Natural killer cell treated with Interleukin-12 subunit alpha and Interleukin-12 subunit beta and Interleukin-15 and Interleukin-18, amount 100 ng/mL, for 72 hours (primary cell): ENCODE measurements at places on chromosomes 7 and 10.

- no peaks in the 10 kb centered on the region for H3K36me3 ChIP-seq
- H3K4me3 ChIP-seq, result no peak overlapping the region
Observed at GRCh38 chr10:27482984-27483956, 20.8 kb upstream of the RAB18 start.

DNA sequence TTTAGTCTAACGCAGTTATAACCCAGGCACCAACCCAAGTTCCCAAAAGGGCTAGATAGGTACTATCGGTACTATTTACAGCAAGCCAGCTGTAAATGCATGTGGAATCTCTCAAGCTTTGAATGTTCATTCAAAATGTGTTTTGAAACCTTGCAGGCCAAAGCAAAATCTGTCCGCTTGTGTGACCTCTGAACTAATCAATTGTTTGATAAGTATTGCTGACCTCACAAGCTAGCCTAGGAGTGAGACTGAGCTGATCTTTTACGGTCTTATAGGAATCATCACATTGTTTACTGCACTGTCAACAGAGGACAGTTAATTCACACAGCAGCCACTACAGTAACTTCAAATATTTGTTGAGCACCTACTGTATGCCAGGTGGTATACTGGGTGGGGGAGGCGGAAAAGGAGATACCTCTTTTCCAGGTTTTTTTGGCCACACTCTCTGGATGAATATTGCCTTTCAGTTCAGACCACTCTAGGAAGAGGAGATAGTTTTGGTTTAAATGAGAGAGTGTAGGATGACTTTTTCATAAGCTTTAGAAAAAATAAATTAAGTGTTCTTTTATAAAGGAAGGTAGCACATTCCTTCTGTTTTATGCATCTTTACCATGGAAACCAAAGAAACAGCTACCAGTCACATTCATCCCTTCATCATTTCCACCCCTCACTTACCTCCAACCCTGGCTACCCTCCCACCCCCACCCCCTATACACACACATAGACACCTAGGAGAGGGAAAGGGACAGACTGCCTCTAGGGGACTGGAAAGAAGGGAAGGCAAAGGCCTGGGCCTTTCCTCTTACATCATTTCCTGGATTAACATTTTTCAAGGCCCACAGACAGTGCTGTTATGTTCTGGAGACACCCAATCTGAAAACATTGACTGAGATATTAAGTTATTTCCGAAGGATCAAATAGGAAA, 2.4 kb downstream of the PAPSS2 start:
- no peak overlapping the region for H3K27ac ChIP-seq
- no peaks in the 10 kb centered on the region for H3K36me3 ChIP-seq
- no peak for DNase-seq
- H3K27me3 ChIP-seq, result peaks cover 35% of the 10 kb centered on the region

- no peaks in the 10 kb centered on the region for H3K27me3 ChIP-seq
- no peak overlapping the region for H3K4me3 ChIP-seq
- peaks cover 14% of the 10 kb centered on the region for H3K4me1 ChIP-seq
Observed at GRCh38 chr7:133582766-133583523, 330.1 kb downstream of the EXOC4 start.

DNA sequence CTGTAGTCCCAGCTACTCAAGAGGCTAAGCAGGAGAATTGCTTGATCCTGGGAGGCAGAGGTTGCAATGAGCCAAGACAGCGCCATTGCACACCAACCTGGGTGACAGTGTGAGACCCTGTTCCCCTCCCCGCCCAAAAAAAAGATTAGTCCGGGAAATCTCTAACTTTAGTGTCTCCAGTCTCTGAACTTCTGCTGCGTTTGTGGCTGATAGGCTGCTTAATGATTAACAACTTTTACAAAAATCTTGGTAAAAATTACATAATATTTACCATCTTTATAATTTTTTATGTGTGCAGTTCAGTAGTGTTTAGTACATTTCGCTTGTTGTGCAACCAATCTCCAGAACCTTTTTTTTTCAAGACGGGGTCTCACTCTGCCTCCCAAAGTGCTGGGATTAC, 9.7 kb upstream of the PLAU start:
- no peak for DNase-seq
- peaks cover 11% of the 10 kb centered on the region for H3K27me3 ChIP-seq
- H3K27ac ChIP-seq, result no peak overlapping the region
- H3K4me3 ChIP-seq, result no peak overlapping the region
- H3K4me1 ChIP-seq, result peaks cover 11% of the 10 kb centered on the region

GRCh38 chr10:104639590-104640338, 1.3 kb upstream of the SORCS3 start:
- no peak overlapping the region for H3K4me3 ChIP-seq
- H3K27ac ChIP-seq, result no peak overlapping the region
- DNase-seq, result no peak

DNA sequence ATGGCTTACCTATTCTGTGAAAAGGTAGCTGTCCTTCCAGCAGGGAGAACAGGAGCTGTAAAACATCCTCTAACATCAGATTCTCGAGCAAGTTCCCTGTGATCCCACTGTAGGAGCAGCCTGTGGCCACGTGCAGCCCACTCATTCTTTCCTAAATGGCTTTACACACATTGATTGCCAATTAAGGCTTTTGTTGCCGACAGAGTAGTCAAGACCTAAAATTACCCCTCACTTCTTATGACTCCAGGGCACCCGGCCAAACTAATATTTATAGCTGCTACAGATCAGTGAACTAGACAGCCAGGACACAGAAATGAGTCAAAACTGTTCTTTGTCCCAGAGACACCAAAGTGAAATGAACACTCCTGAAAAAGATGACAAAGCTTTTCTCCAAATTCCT, 832.1 kb downstream of the SORCS3 start:
- H3K36me3 ChIP-seq, result no peaks in the 10 kb centered on the region
- H3K27ac ChIP-seq, result no peak overlapping the region
- no peaks in the 10 kb centered on the region for H3K4me1 ChIP-seq
- H3K4me3 ChIP-seq, result no peak overlapping the region
- DNase-seq, result no peak

- H3K36me3 ChIP-seq, result no peaks in the 10 kb centered on the region
- H3K27me3 ChIP-seq, result no peaks in the 10 kb centered on the region
- no peaks in the 10 kb centered on the region for H3K4me1 ChIP-seq
- H3K4me3 ChIP-seq, result no peak overlapping the region
Observed at GRCh38 chr7:41312235-41312634, 390.7 kb downstream of the INHBA start.

- H3K36me3 ChIP-seq, result no peaks in the 10 kb centered on the region
- H3K4me1 ChIP-seq, result peaks cover 4% of the 10 kb centered on the region
- DNase-seq, result no peak
- H3K4me3 ChIP-seq, result no peak overlapping the region
Observed at GRCh38 chr7:29327455-29327854, 132.9 kb downstream of the CHN2 start.

GRCh38 chr7:70356787-70357328, 758.6 kb downstream of the AUTS2 start:
- no peaks in the 10 kb centered on the region for H3K36me3 ChIP-seq
- no peak overlapping the region for H3K4me3 ChIP-seq
- DNase-seq, result no peak
- H3K27me3 ChIP-seq, result peaks cover 2% of the 10 kb centered on the region

DNA sequence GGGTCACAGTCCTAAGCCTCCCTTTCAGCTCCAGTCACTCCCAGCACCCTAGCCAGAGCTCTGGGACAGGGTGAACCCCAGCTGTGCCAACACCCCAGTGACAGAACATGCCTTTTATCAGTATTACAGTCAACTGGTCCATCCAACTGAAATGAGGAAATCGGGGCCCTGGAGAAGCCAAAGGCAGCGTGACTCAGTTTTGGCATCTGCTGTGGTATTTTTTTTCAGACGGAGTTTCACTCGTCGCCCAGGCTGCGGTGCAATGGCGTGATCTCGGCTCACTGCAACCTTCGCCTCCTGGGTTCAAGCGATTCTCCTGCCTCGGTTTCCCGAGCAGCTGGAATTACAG, 3.4 kb upstream of the CLDN15 start:
- no peaks in the 10 kb centered on the region for H3K36me3 ChIP-seq
- DNase-seq, result no peak
- H3K27ac ChIP-seq, result no peak overlapping the region
- peaks cover 21% of the 10 kb centered on the region for H3K4me1 ChIP-seq
- H3K4me3 ChIP-seq, result no peak overlapping the region

DNA sequence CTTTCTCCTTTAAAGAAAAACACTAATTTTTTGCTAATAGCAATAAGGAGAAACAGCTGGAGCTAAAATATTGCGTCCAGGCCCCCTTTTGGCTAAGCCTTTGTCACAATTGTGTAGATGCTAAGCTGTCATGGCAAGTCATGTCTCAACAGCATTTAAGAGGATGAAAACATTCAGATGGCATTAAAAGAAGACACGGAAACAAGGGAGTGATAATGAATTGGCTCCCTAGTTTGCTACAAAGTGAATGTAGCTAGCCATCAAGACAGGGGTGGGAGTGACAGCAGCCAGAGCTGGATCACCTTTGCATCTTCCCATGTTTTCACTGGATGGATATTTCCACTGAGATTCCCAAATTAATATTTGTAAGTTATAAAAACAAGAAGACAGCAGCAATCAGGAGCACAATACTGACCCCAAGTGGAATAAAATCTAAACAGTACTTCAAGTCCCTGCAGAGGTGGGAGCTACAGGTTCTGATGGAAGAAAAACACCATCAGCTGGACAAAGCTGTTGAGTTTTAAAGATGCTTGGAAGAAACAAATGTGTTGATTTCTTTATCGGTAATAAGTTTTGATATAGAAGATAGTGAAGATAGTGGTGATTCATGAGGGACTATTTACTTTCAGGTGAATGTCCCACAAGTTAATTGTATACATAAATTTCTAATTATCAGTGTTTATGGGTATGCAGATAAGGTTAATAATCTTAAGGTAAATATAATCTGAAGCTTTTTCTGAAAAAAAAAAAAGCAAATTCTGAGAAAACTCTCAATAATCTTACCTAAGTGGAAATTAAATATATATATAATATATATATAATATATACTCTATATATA, 129.4 kb downstream of the SLC16A9 start:
- H3K36me3 ChIP-seq, result no peaks in the 10 kb centered on the region
- DNase-seq, result no peak
- no peak overlapping the region for H3K4me3 ChIP-seq
- H3K27ac ChIP-seq, result no peak overlapping the region

DNA sequence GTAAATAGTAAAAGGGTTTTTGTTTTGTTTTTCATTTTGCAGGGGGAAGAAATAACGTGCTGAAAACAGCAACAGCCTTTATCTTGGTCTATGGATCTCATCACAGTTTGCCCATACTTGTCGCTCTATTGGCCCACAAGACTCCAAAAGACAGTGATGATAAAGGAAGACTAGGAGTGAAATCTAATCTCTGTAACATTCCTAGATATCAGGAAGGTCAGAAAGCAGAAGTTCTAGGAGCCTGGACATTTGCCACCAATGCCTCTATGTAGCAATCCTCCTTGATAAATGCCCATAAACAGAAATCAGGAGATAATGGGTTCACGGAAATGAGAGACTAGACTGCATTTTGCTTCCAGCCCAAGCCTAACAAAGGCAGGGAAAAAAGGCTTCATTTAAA, 8.9 kb downstream of the CUBN start:
- no peak overlapping the region for H3K4me3 ChIP-seq
- no peak overlapping the region for H3K27ac ChIP-seq
- H3K4me1 ChIP-seq, result peaks cover 11% of the 10 kb centered on the region
- no peaks in the 10 kb centered on the region for H3K27me3 ChIP-seq
- DNase-seq, result no peak

DNA sequence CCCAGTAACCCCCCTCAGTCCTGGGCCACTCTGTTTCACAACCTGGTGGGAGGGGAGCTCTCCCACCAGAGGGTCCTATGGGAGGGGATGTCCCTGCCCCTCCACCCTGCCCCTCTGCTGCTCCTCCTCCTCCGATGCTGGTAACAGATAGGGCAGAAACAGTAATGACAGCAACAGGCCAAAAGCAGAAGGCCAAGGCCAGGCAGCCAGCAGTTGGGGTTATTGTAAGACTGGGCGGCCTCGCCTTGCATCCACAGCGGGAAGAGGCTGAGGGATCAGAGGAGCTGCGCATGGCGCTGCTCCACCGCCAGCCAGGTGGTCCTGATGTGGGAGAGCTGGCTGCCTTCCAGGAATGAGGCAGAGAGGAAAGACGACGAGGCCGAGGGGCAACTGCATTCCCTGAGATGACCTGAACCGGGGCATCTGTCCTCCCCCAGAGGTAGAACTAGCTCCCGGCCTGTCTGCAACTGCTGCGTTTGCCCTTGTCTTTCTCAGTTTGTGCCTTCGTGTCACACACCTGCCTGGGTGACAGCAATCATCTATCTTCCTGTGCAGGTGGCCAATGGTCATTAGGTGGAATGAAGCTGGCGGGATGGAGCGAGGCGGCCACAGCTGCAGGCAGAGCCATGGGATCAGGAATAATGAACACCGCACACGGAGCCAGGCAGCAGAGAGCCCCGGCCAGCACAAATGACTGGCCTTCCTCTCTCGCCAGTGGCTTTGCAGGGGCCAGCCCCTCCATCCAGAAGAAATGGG, 54.0 kb upstream of the CACUL1 start:
- no peaks in the 10 kb centered on the region for H3K36me3 ChIP-seq
- no peaks in the 10 kb centered on the region for H3K4me1 ChIP-seq
- H3K27ac ChIP-seq, result no peak overlapping the region
- DNase-seq, result no peak
- no peak overlapping the region for H3K4me3 ChIP-seq

GRCh38 chr7:118753479-118753878, 529.0 kb downstream of the ANKRD7 start:
- H3K4me3 ChIP-seq, result no peak overlapping the region
- H3K27me3 ChIP-seq, result no peaks in the 10 kb centered on the region
- no peaks in the 10 kb centered on the region for H3K36me3 ChIP-seq
- no peak overlapping the region for H3K27ac ChIP-seq

GRCh38 chr7:81515009-81515408, 254.8 kb downstream of the HGF start:
- no peaks in the 10 kb centered on the region for H3K27me3 ChIP-seq
- no peak overlapping the region for H3K4me3 ChIP-seq
- no peak overlapping the region for H3K27ac ChIP-seq
- no peaks in the 10 kb centered on the region for H3K4me1 ChIP-seq
- H3K36me3 ChIP-seq, result no peaks in the 10 kb centered on the region
- DNase-seq, result no peak

GRCh38 chr7:73701357-73701995, 18.0 kb downstream of the STX1A start:
- H3K4me3 ChIP-seq, result no peak overlapping the region
- no peaks in the 10 kb centered on the region for H3K27me3 ChIP-seq
- peaks cover 6% of the 10 kb centered on the region for H3K36me3 ChIP-seq
- H3K4me1 ChIP-seq, result no peaks in the 10 kb centered on the region
- H3K27ac ChIP-seq, result no peak overlapping the region
- no peak for DNase-seq

DNA sequence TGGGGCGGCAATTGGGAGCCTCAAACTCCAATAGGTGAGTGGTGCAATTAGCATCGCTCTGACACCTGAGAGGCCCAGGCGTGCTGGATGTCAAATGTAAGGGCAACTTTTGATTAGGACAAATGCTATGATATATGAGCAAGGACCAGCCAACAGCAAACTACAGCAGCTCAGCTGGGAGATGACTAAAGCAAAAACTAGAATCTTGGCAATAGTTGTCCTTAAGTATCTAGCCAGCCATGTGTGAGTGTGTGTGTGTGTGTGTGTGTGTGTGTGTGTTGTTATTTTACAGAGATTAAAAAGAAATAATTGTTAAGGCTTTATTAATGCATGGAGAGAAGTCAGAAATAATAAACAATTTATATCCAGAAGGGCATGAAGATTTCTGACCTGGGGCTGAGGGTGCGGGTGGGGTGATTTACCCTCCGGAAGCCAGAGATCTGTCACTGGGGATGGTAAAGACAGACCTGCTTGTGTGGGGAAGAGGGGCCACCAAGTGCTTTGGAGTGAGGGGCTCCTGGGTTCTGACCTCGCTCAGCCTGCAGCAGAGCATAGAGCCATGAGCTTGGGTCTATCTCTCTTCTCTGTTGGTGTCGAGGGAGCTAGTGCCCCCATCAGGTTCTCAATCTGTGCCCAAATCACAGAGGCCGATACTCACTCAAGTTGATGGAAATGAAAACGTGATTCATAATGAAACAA, 77.3 kb downstream of the EMX2 start:
- H3K27ac ChIP-seq, result no peak overlapping the region
- H3K27me3 ChIP-seq, result peaks cover 51% of the 10 kb centered on the region
- no peaks in the 10 kb centered on the region for H3K4me1 ChIP-seq
- DNase-seq, result no peak
